ENCODE measurements at places on chromosomes 5 and 9.
A peak's percentile ranks its signal among the peaks of the same experiment; 100 is the strongest.

- DNase-seq, result no peak
Observed at GRCh38 chr9:101707721-101708120, 30.7 kb downstream of the GRIN3A start.

DNA sequence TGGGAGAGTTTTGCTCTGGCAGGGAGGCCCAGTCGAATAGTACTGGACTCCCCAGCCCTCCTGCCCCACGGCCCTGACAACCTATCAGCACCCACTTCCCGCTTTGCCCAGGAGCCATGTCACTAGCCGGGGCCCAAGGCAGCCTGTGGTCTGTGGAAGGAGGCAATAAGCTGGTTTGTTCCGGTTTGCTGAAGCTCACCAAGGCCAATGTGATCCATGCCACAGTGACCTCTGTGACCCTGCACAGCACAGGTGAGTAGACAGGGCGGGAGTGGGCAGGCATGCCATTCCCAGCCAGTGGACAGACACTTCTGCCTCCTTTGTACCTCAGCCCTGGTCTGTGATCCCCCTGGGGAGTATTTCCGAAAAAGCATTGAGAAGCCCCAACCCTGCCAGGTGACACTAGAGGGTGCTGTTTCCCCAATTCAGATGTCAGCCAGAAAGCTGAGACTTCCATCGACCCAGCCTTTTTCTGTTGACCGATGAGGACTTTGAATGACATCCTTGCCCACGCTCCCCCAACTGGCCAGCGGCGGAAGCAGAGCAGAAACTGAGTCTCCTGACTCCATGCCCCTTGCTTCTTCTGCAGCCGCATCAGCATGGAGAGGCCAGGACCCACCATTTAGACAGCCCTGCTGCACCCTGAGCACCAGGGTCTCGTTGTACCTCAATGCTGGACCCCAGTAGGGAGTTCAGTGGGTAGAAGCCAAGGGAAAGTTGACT lies 9.6 kb downstream of the PCYOX1L start:
- peak; percentile 66 for DNase-seq

DNA sequence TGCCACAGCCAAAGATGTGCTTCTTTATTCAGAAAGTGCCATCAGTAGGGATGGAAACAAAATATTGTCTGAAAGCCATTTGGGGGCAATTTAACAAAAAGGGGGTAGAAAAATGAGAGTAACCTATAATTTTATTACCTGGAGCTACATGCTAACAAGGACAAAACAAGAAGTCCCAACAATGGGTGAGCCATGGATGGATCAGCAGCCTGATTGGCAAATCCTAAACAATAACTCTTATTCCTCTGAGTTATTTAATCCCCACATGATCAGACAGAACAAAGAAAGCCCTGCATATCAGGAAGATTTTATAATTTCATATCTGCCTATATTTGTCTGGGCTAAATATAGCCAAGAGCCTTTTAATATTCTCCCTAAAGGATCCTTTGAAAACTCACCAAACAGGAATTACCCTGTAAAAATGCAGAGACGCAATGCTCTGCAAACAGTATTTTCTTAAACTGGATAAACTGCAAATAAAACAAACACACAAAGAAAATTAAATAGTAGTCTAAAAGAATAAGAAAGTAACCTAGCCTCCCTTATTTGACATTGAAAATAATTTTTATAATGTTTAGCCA lies 483.4 kb downstream of the ZNF608 start:
- DNase-seq, result no peak

DNA sequence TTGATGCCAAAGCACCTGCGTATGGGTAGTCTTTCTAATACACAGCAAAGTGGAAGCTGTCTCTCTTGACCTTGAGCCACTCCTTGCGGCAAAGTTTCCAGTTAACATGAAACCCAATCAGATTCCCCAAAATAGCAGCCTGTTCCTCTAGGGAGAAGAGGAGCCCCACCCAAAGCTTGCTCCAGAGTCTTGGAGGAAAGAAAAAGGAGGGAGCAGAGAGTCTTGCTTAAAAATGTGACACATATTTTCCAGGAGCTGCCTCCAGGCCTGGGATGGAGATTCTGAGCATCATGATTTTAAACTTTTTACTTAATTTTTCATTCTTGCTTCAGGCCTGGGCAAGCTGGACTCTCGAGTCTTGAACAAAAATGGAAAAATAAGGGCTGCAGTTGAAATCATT lies 223.5 kb upstream of the TNC start:
- DNase-seq, result peak; percentile 42

DNA sequence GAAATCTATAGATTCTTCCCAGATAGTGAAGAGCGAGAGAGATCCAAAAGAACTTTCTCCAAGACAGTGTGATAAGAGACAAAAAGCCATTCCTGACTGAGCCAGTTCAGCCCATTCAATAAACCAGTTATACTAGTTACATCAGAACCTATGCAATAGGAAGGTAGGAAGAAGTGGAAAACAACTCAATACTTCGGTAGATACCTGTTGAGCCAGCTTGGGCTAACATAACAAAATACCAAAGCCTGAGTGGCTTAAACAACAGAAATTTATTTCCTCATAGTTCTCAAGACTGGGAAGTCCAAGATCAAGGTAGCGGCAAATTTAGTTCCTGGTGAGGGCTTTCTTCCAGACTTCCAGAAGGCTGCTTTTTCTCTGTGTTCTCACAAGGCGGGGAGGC lies 214.5 kb upstream of the GRAMD2B start:
- no peak for DNase-seq

GRCh38 chr9:107862323-107862722 lies 372.8 kb upstream of the KLF4 start:
- no peak for DNase-seq

Data from AG10803 (cell line).